ENCODE measurements at places on chromosomes 4 and X. TPM values are rescaled to one million over a fixed set of nuclear protein-coding genes. Genes with fewer than 3 reads are reported as not detected.

TEX13B gene
- total RNA-seq: not detected

CLDN24 gene
- total RNA-seq: not detected

RNF150 gene
- total RNA-seq: not detected

- H3K27ac ChIP-seq: peak overlapping the region; percentile 94
- peaks cover 14% of the 10 kb centered on the region for H3K4me1 ChIP-seq
- H3K27me3 ChIP-seq: no peaks in the 10 kb centered on the region
- DNase-seq: no peak
- H3K36me3 ChIP-seq: peaks cover 16% of the 10 kb centered on the region
Observed at GRCh38 chr4:17613761-17614415, 553 bp upstream of the MED28 start.

- no peak overlapping the region for H3K4me3 ChIP-seq
- H3K4me1 ChIP-seq: no peaks in the 10 kb centered on the region
- DNase-seq: no peak
Observed at GRCh38 chr4:149910604-149911350, 95.1 kb upstream of the IQCM start.

DNA sequence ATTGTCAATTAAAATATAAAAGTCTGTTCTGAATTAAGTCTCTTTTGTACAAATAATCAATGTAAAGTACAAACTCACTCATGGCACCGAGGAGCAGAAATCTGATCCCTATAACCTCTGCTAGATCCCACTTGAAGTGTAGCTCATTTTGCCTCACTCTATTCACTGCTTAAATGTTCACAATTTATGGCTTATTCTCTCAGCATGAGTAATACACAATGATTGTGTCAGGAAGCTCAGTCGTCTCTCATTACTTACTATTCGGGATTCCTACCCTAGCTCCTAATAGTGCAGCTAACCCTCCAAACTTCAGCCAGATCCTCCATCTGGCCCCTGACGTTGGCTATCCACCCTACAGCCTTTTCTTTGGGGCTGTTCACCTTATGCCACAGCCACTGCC, 4.7 kb upstream of the AMMECR1 start:
- no peak for DNase-seq
- peaks cover 7% of the 10 kb centered on the region for H3K4me1 ChIP-seq
- H3K4me3 ChIP-seq: no peak overlapping the region
- H3K27ac ChIP-seq: no peak overlapping the region
- no peaks in the 10 kb centered on the region for H3K36me3 ChIP-seq

DNA sequence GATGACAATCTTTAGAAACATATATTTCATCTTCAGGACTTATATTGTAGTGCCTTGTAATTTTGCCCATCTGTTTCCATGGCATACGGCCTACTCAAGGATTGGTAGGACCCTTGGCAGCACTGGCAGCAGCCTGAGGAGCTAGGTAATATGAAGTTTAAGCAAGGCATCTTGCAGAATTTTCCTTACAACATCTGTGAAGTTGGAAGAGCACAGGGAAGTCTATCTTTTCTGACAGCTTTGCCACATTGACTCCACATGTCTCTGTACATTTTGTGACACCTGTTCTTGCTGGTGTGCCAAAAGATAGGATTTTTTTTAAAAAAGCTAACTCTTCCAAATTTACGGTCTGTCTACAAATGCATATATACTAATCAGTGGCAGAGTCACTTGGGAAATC, 1235.2 kb downstream of the PCDH7 start:
- DNase-seq: no peak
- H3K27ac ChIP-seq: no peak overlapping the region
- H3K36me3 ChIP-seq: no peaks in the 10 kb centered on the region
- no peaks in the 10 kb centered on the region for H3K27me3 ChIP-seq
- H3K4me1 ChIP-seq: no peaks in the 10 kb centered on the region

DNA sequence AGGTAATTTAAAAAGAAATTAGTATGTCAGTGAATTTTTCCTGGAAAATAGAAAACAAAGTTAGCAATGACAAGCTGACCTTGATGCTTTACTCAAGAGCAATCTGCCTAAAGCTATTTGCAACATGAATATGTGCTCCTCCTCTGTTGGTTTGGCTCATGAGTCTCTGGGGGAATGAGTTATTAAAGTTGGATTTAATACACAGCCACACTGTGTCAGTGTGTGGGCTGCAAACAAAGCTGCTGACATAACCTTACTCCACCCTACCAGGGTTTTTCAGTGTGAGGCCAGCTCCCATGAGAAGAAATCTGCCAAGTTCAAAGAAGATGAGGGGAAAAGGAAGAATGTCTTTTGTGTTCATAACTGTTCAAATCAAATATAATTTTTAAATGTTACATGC, 280.5 kb downstream of the TLL1 start:
- no peaks in the 10 kb centered on the region for H3K4me1 ChIP-seq
- no peaks in the 10 kb centered on the region for H3K36me3 ChIP-seq
- no peak overlapping the region for H3K27ac ChIP-seq
- no peaks in the 10 kb centered on the region for H3K27me3 ChIP-seq
- no peak for DNase-seq
- no peak overlapping the region for H3K4me3 ChIP-seq

CENPVL1 gene
- not detected for total RNA-seq

MTMR8 gene
- total RNA-seq: 11.8 TPM

- no peaks in the 10 kb centered on the region for H3K36me3 ChIP-seq
- H3K27ac ChIP-seq: no peak overlapping the region
- H3K27me3 ChIP-seq: no peaks in the 10 kb centered on the region
Observed at GRCh38 chr4:6027392-6027791, 9.2 kb upstream of the C4orf50 start.

DNA sequence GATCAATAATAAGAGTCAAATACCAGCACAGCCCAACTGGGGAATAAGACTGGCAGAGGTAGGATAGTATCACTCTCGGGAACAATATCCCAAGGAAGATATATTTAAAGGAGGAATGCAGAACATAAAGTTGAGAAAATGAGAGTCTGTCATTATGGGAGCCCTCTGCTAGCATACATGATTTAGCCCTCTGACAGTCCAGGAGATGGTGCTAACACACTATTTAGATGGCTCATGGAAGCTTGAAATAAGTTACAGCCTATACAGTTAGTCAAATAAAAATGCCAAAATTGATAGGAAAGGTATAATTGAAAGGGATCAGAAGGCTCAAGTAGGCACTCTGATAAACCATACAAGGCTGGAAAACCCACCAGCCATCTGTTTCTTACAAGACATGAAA, 201.0 kb upstream of the NEIL3 start:
- H3K36me3 ChIP-seq: no peaks in the 10 kb centered on the region
- no peaks in the 10 kb centered on the region for H3K27me3 ChIP-seq
- no peaks in the 10 kb centered on the region for H3K4me1 ChIP-seq
- H3K4me3 ChIP-seq: no peak overlapping the region

All from B cell (primary cell).